Myometrial cell (primary cell): ENCODE measurements at places on chromosomes 1 and 21. TPM values are rescaled to one million over a fixed set of nuclear protein-coding genes. Genes with fewer than 3 reads are reported as not detected.

The LGR6 gene
- not detected in 2 replicates for total RNA-seq

The SPTA1 gene
- total RNA-seq: not detected in 2 replicates

The TAS1R1 gene
- not detected in 2 replicates for total RNA-seq

The CFAP141 gene
- total RNA-seq: not detected in 2 replicates

The ERICH3 gene
- total RNA-seq: not detected in 2 replicates

The SLC22A15 gene
- total RNA-seq: 1.4 and 3.4 TPM in 2 replicates

The ARHGEF16 gene
- total RNA-seq: not detected in 2 replicates
